CD4-positive, alpha-beta T cell treated with Interleukin-17A for 4 hours (primary cell): ENCODE measurements at places on chromosomes 6 and 20.

DNA sequence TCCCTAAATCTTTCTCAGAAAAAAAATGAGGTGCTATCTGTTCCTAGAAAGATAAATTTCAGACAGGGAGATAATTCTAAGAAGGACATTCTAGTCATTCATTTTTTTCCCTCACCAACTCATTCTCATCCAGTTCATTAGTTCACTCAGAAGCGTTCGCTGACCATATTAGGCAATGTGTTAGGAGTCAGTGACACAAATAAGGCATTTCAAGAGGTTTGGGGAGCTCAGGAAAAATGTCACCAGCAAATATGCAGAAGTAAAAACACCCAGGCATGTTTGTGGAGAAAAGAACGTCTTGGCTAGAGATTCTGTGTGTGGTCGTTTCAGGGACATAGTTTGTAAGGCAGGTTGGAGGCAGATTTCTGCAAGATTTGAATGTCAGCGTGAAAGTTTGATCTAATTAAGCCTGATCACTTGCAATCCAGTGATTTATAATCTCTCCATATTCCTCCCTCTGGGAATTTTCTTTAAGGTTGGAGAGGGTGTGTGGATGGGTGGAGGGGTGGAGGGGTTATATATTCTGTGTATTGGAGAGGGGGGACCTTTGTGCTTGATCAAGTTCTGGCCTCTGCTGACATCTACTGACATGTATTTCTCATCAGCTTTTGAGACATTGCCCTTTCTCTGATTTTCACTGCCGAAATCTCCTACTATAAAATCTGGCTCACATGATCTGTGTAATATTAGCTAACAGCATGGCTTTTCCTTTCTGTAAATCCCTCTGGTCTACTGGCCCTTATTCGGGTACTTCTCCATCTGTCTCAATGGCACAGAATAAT, 3.6 kb downstream of the MYCT1 start:
- no peak for DNase-seq

DNA sequence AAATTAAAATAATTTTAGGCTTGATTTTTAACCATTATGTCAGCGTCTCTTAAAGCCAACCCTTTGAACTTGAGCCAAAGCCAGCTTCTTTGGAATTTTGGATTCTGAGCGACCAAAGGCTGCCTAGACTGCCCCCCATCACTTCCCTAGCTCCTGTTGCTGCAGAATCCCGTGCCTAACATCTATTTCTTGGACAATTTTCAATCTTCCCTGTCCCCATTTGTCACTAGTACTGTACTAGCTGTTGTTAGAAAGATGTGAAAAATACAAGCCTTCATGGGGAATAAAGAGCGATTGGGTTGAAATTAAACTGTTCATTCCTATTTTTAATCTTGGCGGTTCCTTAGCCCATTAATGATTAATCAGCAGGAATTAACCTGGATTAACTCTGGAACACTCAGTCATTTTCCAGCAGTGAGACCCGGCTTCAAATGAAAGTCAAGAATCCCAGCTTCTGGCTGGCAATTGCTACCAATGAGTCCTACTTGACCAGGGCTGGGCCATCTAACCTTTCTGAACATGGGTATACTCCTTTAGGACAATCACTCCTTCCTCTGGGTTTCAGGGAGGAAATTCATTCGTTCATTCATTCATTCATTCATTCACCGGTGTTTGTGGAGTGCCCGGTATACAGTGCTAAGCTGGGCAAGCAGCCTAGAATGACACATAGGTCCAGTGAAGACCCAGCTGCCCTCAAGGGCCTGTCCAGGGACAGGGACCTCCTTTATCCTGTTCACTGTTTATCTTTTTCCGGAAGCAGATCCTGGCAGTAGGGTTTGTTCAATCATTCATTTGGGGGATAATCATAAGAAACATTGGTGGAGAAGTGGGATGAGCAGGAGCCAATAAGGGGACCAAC, 1.4 kb upstream of the RRBP1 start:
- no peak for DNase-seq

- DNase-seq: no peak
These were observed 101.8 kb upstream of the SGK1 start for GRCh38 chr6:134419716-134420115.

- DNase-seq: no peak
These were observed 100.9 kb upstream of the CCN2 start for GRCh38 chr6:132052096-132052495.

DNA sequence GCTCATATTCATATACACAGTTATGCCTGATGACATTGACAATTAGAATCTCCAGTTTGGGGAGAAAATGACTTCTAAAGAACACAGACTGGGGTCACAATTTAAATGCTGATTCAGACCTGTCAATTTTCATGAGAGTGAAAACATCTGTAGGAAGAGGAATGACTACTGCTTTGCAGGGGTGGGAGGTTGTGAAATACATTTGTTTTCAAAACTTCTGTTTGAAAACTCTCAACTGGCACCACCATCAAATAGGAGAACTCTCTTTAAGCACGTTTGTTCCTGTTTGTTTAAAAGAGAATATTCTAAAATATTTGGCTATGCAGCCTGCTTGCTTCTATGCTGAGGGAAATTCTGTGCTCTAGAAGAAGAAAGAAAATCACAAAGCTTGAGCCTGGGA, 50.8 kb upstream of the ADGRF5 start:
- no peak for DNase-seq

GRCh38 chr20:11112832-11113231, 439.0 kb upstream of the JAG1 start:
- DNase-seq: no peak

DNA sequence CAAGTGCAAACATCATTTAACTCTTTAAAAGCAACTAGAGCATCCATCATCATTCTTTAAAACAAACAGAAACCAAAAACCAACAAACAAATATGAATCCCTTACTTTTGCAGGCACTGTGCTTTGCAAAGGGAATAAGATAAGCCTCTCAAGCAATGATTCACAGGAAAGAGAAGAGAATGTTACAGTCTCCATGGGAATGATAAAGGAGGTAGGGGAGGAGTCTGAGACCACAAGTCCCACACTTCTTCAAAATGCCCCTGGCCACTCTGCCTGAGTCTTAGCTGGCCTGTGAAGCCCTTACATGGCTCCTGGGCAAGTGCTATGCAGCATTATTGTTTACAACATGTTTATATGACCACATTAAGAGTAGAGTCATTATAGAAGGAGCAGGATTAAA, 257.7 kb upstream of the MARCKS start:
- DNase-seq: no peak

DNA sequence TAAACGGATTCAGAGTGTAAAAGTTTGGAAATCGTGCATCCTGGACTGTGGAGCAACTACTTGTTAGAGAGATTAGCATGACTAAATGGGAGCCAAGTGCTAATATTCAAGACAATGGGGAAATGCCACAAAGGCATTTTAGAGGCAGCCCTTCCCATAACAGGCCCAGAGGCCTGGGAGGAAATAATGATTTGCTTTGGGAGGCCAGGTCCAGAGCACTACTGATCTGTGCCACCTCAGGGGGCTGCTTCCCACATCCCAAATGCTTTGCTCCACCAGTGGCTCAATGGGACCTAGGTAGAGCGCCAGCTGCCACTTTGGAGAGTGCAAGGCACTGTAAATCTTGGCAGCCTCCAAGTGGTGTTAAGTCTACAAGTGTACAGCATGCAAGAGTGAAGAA, 91.9 kb upstream of the HSF2 start:
- no peak for DNase-seq

GRCh38 chr6:130694606-130695005, 132.6 kb upstream of the SMLR1 start:
- no peak for DNase-seq

DNA sequence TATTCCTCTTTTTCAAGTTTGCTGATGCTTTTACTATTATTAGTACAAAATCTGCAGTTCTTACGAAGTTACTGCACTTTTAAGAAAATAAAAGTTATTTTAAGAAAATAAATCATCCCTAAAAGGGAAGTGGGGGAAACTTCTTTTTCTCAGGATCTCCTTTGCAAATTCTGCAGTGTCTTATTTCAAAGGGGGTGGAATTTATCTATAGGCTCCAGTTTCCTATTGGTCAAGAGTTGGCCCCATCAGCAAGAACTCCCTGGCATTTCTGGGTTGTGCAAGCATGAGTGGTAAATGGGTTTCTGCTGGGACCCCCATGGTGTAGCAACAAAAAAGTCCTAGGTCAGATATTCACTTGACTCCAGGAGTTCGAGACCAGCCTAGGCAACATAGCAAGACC, 136.3 kb upstream of the PRDM1 start:
- no peak for DNase-seq

GRCh38 chr6:154861825-154862224, 128.6 kb downstream of the SCAF8 start:
- DNase-seq: no peak

DNA sequence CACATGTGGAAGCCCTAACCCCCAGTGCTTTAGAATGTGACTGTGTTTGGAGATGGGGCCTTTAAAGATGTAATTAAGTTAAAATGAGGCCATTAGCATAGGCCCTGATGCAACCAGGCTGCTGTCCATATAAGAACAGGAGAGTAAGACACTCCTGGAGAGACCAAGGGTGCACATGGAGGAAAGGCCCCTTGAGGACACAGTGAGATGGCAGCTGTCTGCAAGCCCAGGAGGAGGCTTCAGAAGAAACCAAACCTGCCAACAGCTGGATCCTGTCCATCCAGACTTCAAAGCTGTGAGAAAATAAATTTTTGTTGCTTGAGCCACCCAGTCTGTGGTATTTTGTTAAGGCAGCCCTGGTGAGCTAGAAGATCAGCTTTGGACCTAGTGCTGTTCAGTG, 16.8 kb upstream of the SNRPB2 start:
- no peak for DNase-seq

GRCh38 chr6:42774201-42774600, 7.7 kb upstream of the BICRAL start:
- peak; percentile 66 for DNase-seq

DNA sequence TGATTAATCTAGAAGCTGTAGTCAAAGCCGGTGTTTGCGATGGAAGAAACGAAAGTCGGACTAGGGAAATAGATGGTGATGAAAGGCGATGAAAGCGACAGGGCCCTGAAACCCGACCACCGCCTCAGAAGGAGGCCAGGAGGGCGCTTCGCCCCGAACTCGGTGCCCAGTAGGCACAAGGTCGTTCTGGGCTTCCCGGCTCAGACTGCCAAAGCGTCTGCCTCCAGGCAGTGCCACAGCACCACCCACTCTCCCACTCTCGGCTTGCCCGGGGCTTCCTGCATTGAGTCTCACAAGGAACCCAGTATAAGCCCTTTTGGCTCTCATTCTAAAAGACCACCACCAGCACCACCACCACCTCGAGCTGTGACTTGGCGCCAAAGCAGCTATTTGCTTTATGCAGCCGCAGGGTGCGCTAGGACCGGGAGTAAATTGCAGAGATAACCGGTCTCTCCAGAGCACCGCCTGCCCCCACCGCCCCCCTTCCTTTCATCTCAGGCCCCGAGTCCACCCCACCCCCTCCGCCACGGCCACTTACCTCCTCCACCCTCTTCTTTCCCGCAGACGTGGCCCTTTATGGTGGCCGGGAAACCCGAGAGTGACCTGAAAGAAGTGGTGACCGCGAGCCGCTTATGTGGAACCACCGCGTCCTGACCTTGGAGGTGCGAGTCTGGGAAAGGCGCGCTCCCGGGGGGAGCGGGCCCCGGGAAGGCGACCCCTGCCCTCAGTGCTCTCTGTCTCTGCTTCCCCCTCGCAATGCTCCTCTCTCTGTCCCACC, 2.4 kb downstream of the TCF21 start:
- no peak for DNase-seq

DNA sequence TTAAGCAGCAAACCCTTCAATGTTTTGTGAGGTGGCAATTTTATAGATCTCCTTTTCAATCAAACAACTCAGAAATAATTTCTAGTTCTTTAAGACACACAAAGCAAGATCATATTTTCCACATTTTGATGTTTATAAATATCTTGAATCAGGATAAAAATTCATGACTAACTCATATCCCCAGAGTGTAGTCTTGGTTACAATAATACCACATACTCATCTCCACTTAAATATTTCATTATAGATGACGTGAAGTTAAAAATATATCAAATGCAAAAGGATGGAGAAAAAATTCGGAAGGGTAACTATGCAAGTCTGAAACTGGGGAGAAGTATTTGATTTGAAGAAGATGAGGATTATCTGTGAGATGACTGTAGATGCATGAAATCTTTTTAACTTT, 59.8 kb upstream of the HIVEP1 start:
- no peak for DNase-seq

GRCh38 chr6:6131492-6132109, 124.9 kb upstream of the NRN1 start:
- DNase-seq: no peak

DNA sequence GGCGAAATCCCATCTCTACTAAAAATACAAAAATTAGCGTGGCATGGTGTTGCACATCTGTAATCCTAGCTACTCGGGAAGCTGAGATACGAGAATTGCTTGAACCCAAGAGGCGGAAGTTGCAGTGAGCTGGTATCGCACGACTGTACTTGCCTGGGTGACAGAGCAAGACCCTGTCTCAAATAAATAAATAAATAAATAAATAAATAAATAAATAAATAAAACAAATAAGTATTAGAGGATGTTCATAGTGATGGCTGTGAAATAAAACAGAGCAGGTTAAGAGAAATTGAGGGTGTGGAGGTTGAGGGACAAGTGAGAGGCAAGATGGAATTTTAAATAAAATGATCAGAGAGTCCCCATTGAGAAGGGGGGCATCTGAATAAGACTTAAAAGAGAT, 124.7 kb upstream of the DST start:
- no peak for DNase-seq

GRCh38 chr6:167932468-167933276, 64.8 kb upstream of the KIF25 start:
- DNase-seq: no peak

DNA sequence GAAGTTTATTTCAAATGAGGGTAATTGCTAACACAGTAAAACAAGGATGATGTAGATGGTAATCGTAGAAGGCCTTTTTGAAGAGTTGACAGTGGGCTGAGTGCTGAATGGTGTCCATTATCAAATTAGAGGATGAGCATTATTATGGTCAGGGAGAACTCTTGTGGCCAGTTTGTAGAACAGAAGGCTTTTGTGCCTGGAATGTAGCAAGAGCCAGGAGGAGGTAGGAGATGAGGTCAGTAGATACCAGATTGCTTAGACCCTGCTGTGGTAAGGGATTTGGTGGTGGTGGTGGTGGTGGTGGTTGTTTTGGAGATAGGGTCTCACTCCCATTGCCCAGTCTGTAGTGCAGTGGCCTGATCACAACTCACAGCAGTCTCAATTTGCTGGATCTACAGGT, 6.2 kb downstream of the CSE1L start:
- no peak for DNase-seq

DNA sequence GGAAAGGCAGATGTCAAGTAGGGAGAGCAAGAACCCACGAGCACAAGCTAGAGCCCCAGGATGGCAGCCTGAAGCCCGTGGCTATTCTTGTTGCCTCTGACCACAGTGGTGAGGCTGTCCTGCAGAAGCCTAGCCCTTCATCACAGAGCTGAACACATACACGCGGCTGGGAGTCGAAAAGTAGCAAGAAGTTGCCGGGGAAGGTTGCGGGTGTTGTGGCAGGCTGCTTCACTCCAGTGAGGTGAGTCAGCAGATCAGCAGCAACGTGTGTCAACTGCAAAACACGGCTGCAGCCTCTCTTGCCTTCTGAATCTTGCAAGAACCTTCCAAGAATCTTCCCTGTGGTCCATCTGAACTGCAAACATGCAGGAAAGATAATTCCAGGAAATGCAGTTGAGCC, 10.6 kb upstream of the STX16 start:
- DNase-seq: no peak

GRCh38 chr6:134416418-134417154, 98.7 kb upstream of the SGK1 start:
- DNase-seq: no peak
